ENCODE measurements at places on chromosomes 2 and 18. TPM values are rescaled to one million over a fixed set of nuclear protein-coding genes. Genes with fewer than 3 reads are reported as not detected.

Gene C2orf80
- not detected for total RNA-seq

Gene ZAP70
- total RNA-seq = 7.3 TPM

Gene CLHC1
- total RNA-seq = 3.5 TPM

Gene XDH
- total RNA-seq = 1.3 TPM

Gene MBP
- total RNA-seq = 27.2 TPM

Gene CHRNG
- not detected for total RNA-seq

Gene KYNU
- 6.9 TPM for total RNA-seq

Gene HMSD
- total RNA-seq = not detected

Gene LRP2
- total RNA-seq = under 0.01 TPM

Gene CROCC2
- total RNA-seq = not detected

Gene TRIM43
- total RNA-seq = not detected

DNA sequence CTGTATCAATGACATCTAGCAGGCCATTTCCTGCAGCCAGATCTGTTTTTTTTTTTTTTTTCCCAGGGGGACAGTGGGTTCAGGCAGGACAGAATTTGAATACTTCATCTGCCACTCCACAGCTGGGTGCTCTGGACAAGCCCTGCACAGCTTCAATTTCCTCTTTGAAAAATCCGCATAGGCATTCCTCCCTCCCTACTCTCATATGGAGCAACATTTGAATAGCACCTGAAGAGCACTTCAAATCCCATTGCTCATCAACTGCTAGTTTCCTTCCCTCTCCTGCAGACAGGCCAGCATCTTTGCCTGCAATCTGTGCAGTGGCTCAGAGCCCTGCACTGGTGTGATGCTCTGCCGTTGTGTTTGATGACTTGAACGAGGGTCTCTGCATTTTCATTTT is 326.3 kb downstream of the TSN start:
- no peaks in the 10 kb centered on the region for H3K36me3 ChIP-seq
- DNase-seq = no peak
- H3K4me1 ChIP-seq = no peaks in the 10 kb centered on the region
- H3K27me3 ChIP-seq = no peaks in the 10 kb centered on the region

GRCh38 chr2:10424051-10424450 is 24.1 kb downstream of the ODC1 start:
- no peaks in the 10 kb centered on the region for H3K36me3 ChIP-seq
- DNase-seq = no peak
- no peaks in the 10 kb centered on the region for H3K4me1 ChIP-seq
- no peak overlapping the region for H3K27ac ChIP-seq

GRCh38 chr2:179861416-179862067 is at the start of gene ZNF385B:
ZNF385B (minus strand) TSS chr2:179861612.
- H3K27me3 ChIP-seq = peaks cover 8% of the 10 kb centered on the region
- DNase-seq = no peak
- H3K4me3 ChIP-seq = peak within 1 kb of the TSS; percentile 76
- no peaks in the 10 kb centered on the region for H3K36me3 ChIP-seq
- no peaks in the 10 kb centered on the region for H3K4me1 ChIP-seq
- peak within 1 kb of the TSS; percentile 30 for H3K27ac ChIP-seq

GRCh38 chr2:126616606-126617069 is 39.3 kb upstream of the GYPC start:
- no peak for DNase-seq
- no peaks in the 10 kb centered on the region for H3K4me1 ChIP-seq
- H3K36me3 ChIP-seq = no peaks in the 10 kb centered on the region
- no peak overlapping the region for H3K27ac ChIP-seq

DNA sequence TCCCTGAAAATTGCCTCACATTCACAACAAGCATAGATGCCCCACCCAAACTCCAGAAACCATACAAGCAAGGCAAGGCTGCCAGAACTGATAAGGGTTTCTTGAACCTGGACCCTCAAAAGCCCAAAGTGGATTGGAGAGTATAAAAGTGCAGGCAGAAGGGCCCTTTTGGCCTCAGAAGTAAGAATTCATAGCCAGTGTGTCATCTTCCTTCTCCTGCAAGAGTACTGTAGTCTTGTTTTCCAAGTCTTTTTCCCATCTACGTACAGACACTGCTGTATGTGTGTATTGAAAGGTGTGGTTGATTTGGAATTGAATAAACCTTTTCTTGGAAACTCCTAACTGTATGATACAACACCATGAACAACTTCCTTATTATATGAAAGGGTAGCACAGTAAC is 46.8 kb downstream of the ZC3H15 start:
- H3K4me3 ChIP-seq = no peak overlapping the region
- no peaks in the 10 kb centered on the region for H3K36me3 ChIP-seq
- no peak overlapping the region for H3K27ac ChIP-seq

GRCh38 chr2:16633621-16634430 is 31.8 kb downstream of the CYRIA start:
- H3K36me3 ChIP-seq = no peaks in the 10 kb centered on the region
- DNase-seq = no peak
- H3K4me3 ChIP-seq = no peak overlapping the region
- H3K27me3 ChIP-seq = no peaks in the 10 kb centered on the region

DNA sequence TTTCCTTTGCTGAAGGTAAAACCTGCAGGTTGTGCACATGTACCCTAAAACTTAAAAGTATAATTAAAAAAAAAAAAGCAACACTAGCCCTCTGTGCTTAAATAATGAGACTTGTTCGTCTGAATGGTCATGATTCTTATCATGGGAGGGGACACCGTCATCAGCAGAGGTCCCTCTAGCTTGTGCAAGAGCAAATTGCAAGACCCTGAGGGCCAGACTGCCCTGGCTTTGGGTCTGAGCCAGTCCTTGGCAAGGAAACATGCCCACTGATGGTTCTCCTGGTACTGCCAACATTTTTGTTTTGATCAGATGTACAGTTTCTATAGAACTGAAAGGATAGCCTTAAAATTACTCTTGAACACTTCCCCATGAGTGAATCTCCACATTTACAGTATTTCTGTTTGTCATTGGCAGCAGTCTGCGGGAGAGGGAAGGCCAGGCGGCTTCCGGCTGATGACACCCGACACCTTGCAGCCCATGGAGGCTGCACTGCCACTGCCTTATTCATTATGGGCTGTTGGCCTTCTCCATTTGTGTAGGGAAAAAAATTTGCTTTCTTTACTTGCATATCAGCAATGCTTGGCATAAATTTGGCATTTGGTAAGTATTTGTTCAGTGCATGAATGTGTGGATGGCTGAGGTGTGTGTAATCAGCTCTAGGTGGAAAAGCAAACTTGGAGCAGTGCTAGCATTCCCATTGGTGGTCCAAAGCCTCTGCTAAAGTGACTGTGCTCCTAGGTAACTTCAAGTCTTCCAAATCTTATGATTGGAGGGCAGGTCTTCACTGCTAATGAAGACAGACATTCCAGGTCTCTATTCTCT is 161.6 kb upstream of the ALKAL2 start:
- no peaks in the 10 kb centered on the region for H3K27me3 ChIP-seq
- no peak for DNase-seq
- H3K4me3 ChIP-seq = no peak overlapping the region
- H3K4me1 ChIP-seq = no peaks in the 10 kb centered on the region

DNA sequence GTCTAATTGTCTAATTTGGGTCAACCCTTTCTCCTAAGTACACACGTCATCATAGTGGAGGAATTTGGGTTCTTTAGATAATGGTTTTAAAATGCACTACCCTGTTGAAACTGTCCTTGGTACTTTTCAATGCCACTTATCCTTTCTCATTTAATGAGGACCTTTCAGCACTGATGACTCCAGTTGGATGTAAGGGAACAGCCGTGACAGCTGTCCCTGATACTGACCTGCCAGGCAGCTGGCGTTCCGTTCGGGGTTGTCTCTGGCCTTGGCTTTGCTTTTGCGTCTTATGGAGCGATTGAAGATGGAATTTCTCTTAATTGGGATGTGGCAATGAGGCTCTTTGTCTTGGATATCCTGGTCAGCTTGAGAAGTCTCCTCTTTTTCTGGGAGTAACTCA is 38.7 kb downstream of the NGEF start:
- H3K36me3 ChIP-seq = no peaks in the 10 kb centered on the region
- no peaks in the 10 kb centered on the region for H3K27me3 ChIP-seq
- no peaks in the 10 kb centered on the region for H3K4me1 ChIP-seq
- no peak for DNase-seq
- H3K27ac ChIP-seq = no peak overlapping the region

DNA sequence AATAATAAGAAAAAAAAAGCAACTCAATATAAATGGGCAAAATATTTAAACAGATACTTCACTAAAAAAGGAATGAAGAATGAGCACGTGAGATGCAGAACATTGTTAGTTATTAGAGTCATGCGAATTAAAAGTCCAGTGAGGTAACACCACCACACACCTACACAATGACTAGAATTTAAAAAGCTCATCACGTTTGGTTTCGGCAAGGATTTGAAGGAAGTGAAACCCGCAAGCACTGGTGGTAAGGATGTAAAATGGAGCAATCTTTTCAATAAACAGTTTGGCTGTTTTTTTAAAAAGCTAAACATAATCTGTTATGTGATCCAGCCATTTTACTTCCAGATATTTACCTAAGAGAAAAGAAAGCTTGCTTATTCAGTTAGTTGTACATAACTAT is 1181.6 kb upstream of the CELF4 start:
- no peak overlapping the region for H3K4me3 ChIP-seq
- H3K36me3 ChIP-seq = no peaks in the 10 kb centered on the region
- DNase-seq = no peak
- H3K27me3 ChIP-seq = no peaks in the 10 kb centered on the region

DNA sequence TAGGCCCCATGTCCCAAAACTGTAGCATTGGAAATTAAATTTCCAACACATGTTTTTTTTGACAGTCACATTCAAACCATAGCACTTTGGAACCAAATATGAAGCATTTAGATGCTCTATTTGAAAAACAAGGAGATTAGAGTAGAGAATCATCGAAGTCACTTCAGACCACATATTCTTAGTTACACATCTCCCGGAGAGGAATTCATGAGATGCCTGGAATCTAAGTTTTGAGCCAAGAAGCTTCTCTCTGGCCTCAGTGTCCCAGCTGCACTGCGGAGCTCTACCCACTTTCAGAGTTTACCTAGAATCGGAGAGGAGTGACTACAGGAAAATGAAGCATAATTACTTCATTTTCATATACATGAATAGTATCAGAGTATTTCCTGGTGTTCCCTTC is 385.9 kb downstream of the TNS1 start:
- H3K27me3 ChIP-seq = no peaks in the 10 kb centered on the region
- no peaks in the 10 kb centered on the region for H3K36me3 ChIP-seq
- H3K4me1 ChIP-seq = no peaks in the 10 kb centered on the region

- no peak overlapping the region for H3K4me3 ChIP-seq
- peak overlapping the region; percentile 77 for H3K27ac ChIP-seq
- no peak for DNase-seq
- no peaks in the 10 kb centered on the region for H3K27me3 ChIP-seq
- H3K36me3 ChIP-seq = no peaks in the 10 kb centered on the region
These were observed 9.7 kb downstream of the ATP8B1 start for GRCh38 chr18:57793302-57793986.

DNA sequence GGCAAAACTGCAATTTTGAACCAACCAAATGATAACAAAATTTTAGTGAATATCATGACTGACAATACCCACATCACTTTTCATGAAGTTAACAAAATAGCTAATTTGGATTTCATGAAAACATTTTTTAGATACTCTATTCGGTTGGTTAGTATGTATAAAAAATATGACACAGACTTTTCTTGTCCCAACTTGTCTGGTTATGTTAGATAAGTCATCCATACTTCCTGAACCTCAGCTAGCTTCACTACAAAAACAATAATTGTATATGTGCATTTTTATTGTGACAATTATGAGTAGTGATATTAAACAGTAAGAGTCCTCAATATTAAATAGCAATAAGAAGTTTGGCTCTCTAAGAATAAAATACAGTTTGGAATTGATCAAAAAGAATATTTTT is 408.1 kb upstream of the DSEL start:
- no peaks in the 10 kb centered on the region for H3K36me3 ChIP-seq
- H3K27ac ChIP-seq = no peak overlapping the region
- no peaks in the 10 kb centered on the region for H3K4me1 ChIP-seq
- DNase-seq = no peak

- no peaks in the 10 kb centered on the region for H3K4me1 ChIP-seq
- H3K4me3 ChIP-seq = no peak overlapping the region
- H3K36me3 ChIP-seq = no peaks in the 10 kb centered on the region
- H3K27ac ChIP-seq = no peak overlapping the region
- DNase-seq = no peak
- no peaks in the 10 kb centered on the region for H3K27me3 ChIP-seq
These were observed 15.5 kb downstream of the CYP1B1 start for GRCh38 chr2:38060236-38061018.

GRCh38 chr2:39377226-39377939 is 59.7 kb downstream of the MAP4K3 start:
- no peak for DNase-seq
- no peak overlapping the region for H3K4me3 ChIP-seq
- H3K27me3 ChIP-seq = no peaks in the 10 kb centered on the region
- no peak overlapping the region for H3K27ac ChIP-seq
- peaks cover 4% of the 10 kb centered on the region for H3K36me3 ChIP-seq
- H3K4me1 ChIP-seq = peaks cover 16% of the 10 kb centered on the region

- H3K27ac ChIP-seq = no peak overlapping the region
These were observed 109.4 kb downstream of the AOX1 start for GRCh38 chr2:200695191-200695590.

GRCh38 chr2:237433920-237434676 is 20.1 kb upstream of the COL6A3 start:
- H3K27me3 ChIP-seq = no peaks in the 10 kb centered on the region
- no peak overlapping the region for H3K27ac ChIP-seq
- no peak overlapping the region for H3K4me3 ChIP-seq
- peaks cover 4% of the 10 kb centered on the region for H3K4me1 ChIP-seq

DNA sequence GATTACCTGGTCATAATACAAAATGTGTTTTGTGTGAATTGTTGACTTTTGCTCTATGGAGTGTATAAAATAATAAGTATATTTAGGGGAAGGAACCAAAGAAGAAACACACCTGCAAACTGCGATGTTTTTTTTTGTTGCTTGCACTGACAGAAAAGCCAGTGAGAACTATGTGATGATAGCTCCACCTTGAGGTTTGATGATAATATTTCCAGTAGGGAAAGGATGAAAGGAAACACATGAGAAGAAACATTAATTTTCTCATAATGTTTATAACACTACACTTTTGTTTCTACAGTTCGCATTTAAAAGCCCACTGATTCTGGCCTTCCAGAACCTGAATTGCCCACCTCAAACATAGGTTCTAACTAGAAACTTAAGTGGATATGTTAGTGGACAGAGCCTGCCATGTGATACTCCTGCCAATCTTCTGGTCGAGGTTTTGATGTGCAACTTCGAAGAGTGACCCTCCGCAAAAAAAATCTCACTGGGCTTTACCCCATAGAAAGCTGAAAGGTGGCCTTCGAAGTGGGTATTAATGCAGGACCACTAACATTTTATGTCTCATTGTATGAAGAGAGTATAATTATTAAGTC is 476.4 kb upstream of the SPHKAP start:
- no peak overlapping the region for H3K4me3 ChIP-seq
- no peaks in the 10 kb centered on the region for H3K27me3 ChIP-seq
- H3K4me1 ChIP-seq = no peaks in the 10 kb centered on the region
- no peak for DNase-seq

Data from breast epithelium (tissue), 4 donors.